Spinal cord (tissue), 10 donors: ENCODE measurements at places on chromosomes 2 and 18.
A peak's percentile ranks its signal among the peaks of the same experiment; 100 is the strongest.

DNA sequence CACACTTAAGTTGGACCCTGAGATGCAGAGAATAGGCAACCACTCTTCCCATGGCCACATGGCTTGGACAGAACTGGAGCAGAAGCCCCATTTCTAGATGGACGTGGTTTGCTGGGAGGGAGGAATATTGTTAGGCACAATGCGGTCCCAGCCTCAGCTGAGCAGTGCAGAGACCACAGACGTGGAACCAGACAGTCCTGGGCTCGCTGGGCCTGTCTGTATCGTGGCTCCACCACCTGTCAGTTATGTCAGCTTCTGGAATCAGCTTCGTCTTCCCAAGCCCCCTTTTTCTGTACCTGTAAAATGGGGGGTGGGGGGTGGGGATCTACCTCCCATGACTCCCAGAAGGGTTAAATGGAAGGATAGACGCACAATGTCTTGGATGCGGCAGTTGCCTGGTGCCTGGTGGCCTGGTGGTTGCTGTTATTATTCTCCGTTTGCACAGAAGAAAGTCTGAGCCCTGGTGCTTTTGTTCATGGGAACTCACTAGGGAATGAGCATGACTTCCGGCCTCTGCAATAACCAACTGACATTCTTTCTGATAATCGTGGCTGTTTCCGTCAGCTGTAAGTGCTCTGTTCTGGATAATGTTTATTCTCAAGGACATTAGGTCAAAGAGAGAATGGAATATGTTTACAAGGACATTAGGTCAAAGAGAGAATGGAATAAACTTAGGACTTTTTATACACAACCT, 31.4 kb downstream of the COLEC11 start:
- DNase-seq = no peak

DNA sequence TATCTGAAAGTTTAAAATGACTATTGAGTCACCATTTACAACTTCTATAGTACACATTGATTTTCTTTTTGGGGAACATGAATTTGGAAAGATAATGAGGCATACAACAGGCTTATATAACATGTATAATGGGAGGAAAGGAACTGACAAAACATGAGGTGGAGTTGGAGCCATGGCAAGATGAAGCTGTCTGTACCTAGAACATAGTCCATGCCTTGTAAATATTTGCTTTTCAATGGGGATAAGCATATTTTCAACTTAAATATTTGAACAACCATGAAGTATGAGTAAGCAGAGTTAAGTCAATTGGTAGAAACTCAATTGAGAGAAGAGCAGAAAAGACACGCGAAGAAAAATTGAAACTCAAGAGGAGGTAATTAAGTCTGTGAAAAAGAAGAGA, 37.1 kb upstream of the GALNT13 start:
- DNase-seq = no peak

DNA sequence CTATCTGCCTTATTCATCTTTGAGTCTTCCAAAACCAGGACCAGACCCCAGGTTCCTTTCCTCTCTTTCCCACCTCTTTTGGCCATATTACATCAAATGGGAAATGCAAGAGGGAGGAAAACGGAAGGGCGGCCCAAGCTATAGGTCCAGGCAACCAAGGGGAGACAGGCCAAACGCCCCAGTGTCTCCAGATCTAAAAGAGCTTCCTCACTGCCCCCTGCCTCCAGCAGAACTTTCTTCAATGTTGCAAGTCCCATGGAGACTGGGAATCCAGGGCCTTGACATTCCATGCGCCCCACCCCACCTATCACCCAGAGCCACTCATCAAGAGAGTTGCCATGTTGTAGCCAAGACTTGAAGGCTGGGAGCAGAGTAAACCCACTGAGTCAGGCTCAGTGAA, 15.4 kb downstream of the TNS1 start:
- DNase-seq = no peak

- DNase-seq = no peak
Observed at GRCh38 chr2:120948662-120949011, 213.0 kb downstream of the GLI2 start.

DNA sequence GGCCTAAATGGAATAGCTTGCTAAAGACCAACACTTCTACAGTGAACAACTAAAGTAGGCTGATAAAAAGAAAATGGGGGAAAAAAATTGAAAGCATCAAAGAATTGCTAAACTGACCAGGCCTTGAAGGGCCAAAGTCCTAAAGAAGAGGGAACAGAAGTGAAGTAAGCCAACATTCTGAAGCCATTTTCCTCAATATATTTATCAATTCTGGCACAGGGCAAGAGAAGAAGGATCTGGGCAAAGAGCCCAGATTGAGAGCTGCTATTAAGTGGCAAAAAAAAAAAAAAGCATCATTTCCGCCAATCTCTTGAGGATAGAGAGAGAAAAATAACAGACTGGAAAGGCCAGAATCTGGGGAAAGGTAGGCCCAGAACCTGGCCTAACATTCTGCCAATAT, 25.7 kb downstream of the FANCL start:
- peak; percentile 67 for DNase-seq

DNA sequence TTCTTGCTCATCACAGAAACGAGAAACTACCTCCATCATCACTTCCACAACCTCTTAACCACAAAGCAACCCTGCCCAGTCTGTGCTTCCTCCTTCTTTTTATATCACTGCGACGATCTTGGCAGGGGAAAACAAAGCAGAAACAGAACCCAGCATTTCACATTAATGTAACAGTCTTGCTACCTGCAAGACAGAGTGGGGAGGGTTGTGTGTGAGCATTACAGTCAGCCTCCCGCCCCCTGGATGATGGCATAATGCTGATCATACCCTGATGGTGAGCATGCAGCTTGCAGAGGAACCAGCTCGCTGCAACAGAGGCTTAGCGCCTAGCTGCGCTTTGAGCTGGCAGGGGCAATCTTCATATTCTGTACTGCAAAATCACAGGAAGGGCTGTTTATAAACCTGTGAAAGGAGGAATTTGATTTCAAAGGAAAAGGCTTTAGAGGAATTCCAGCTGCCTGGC, 376.1 kb downstream of the IRS1 start:
- no peak for DNase-seq
